Tibial nerve (tissue), 4 donors: ENCODE measurements at places on chromosomes 7 and 10.

- no peak for DNase-seq
Observed at GRCh38 chr10:24887855-24888231, 64.6 kb downstream of the PRTFDC1 start.

- DNase-seq = no peak
Observed at GRCh38 chr10:70676511-70676910, 4.2 kb downstream of the ADAMTS14 start.

GRCh38 chr10:18158773-18159265, 18.6 kb downstream of the CACNB2 start:
- no peak for DNase-seq

- DNase-seq = no peak
Observed at GRCh38 chr7:111004310-111004901, 86.5 kb upstream of the LRRN3 start.

- no peak for DNase-seq
Observed at GRCh38 chr10:11048707-11049278, 31.1 kb downstream of the CELF2 start.

- DNase-seq = no peak
Observed at GRCh38 chr10:23354630-23355279, 10.2 kb upstream of the C10orf67 start.

DNA sequence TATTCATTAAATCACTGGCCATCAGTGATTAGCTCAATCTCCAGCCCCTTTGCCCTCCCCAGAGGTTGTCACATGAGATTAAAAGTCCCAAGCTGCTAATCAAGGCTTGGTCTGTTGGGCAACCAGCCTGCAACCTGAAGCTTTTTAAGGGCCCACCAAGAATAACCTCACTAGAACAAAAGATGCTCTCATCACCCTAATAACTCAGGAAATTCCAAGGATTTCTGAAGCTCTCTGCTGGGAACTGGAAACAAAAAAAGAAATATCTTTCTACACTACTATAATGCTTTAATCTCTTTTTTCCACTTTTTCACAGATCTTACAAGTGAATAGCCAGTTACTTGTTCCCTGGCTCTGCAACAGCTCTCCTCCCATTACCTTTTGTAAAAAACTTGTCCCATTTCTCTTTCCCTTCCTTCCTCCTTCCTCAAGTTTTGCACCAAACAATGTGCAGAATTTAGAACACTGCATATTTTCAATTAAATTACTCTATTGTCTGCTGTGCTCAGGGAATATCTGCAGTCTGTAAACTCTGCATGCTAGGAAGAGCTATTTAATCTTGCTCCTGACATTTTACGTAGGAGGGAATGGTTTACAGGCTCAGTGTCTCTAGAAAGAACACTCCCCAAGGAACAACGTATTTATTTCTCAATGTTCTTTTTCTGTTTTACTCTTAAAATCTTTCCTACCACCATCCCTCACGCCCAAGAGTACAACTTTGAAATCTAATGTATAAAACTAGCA, 169.1 kb downstream of the IMMP2L start:
- DNase-seq = no peak

DNA sequence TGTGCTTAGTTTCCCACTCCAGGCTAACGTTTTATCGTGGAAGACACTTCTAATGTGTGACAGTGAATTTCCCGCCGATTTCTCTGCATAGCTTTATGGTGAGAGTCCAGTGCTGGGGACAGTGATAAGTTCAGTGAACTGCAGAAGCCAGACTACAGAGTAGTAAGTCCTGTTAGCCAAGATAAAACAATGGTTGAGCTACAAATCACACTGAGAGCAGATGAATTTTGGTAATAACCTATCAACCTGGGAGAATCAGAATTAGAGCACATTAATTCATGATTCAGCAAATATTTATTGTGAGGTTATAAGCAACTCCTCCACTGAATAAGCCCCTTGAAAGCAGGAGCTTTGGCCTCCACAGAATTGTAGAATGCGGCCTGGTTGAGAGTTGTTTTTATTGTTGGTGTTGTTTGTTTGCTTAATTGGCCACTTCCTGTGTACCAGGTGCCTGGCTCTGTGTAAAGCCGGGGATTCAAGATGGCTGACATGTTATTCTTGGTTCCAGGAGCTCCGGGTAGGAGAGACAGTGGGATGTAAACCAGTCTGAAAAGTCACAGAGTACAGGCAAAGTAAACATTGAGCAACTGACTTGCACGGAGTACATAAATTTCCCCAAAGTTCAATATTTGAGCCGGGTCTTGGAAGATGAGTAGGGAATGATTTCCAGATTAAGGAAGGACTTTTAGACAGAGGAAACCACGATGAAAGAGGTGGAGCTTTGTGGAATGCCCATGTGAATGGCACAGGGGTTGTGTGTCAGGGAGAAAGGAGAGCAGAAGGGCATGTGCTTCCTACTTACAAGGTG, 112.7 kb downstream of the SNX10 start:
- no peak for DNase-seq

DNA sequence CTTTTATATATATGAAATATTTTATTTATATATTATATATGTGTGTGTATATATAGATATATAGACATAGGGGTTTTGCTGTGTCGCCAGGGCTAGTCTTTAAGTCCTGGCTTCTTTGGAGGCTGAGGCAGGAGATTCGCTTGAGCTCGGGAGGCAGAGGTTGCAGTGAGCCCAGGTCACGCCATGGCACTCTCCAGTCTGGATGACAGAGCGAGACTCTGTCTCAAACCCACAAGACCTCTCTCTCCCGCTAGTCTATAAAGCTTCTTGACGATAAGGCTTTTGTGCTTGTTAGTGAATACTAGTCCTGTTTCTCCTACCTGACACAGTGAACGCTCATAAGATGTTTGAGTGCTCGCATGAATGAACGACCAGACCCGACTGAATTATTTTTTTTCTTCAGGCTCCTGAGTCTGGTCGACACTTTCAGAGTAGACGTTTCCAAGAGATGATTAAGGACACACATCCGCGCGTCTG, 577 bp upstream of the DDX21 start:
- DNase-seq = no peak
